ENCODE measurements at places on chromosomes 12 and 14. TPM values are rescaled to one million over a fixed set of nuclear protein-coding genes. Genes with fewer than 3 reads are reported as not detected.

- DNase-seq, result no peak
Observed at GRCh38 chr12:49790741-49791555, 37.3 kb downstream of the NCKAP5L start.

DNA sequence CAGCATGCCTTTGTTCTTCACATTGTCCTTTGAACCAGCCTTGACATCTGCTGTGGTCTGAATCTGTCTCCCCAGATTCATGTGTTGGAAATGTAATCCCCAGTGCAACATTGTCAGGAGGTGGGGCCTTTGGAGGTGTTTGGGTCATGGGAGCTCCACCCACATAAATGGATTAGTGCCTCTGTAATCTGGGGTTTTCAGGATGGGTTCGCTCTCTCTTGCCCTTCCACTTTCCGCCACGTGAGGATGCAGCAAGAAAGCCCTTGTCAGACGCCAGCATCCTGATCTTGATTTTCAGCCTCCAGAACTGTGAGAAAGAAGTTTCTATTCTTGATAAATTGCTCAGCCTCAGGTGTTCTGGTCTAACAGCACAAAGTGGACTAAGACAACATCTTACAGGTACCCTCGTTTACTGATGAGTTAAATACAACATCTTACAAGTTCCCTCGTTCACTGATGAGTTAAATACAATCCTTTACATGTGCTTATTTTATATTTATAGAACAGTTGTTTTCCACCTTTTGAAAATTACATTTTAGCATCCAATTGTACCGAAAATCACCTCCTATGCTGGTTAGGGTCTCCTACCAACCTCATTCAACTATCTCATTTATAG lies 54.4 kb upstream of the RIMBP2 start:
- DNase-seq, result no peak

- no peak for DNase-seq
Observed at GRCh38 chr12:59928416-59928815, 332.6 kb downstream of the SLC16A7 start.

DNA sequence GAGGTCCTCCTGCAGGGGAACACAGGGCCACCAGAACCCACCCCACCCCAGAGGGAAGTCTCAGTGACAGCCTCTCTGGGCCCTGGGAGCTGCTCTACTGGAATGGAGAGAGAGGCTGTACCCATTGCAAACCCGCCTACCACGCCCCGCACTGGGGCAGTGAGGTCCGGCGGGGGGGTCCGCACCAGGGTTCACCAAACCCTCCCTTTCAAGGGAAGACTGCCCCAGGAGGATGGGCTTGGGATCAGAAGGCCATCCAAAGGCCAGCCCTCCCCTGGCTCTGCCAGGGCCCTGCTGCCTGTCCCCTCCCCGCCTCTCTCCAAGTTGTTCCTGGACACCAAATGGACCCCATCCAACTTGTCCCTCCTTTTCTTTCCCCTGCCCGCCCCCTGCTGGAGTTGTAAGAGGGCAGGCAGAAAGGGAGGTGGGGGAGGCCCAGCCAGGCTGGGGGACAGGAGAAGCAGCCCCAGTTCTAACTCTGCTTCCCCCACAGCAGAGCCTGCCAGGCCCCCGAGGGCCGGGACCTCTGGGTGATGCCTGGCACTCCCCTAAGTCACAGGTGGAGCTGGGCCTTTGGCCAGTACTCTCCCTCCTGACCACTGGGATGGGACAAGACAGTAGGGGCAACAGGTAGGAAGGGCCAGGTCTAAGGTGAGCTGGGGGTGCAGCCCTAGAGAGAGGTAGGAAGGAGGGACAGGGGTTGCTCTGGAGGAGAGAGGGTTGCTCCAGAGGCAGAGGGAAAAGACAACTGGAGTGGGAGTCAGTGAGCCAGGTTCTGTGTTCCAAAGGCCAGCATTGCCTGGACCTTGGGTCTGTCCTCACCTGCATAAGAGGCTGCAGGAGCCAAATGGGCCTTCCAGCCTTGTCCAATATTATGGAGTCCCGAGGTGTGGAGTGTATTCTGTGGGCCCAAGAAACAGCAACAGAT lies 3.2 kb upstream of the DIO3 start:
- peak; percentile 26 for DNase-seq

DNA sequence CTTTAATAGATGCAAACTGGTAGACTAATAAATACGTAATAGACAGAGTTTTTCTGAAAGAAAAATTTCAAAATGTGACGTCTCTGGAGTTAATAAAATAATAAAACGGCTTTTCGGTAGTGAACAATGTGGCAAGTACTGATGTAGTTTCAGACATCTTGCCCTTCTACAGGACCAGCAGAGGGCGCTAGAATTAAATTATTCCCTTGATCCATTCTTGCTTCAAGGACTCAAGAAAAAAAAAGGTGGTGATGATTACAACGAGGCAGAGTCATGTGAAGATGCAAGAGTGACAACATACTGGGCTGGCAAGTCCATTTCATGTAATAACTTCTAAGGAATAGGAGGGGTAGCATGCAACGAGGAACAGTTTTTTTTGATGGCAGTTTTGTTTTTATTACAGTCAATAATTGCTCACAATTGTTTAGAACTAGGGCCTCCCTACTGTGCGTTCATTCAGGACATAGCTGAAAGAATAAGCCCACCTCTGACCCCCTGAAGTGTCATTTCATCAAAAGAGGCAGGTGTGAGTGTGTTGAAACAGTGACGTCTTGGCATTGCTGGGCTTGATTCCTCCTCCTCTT lies 101.0 kb upstream of the GZMB start:
- peak; percentile 33 for DNase-seq

DNA sequence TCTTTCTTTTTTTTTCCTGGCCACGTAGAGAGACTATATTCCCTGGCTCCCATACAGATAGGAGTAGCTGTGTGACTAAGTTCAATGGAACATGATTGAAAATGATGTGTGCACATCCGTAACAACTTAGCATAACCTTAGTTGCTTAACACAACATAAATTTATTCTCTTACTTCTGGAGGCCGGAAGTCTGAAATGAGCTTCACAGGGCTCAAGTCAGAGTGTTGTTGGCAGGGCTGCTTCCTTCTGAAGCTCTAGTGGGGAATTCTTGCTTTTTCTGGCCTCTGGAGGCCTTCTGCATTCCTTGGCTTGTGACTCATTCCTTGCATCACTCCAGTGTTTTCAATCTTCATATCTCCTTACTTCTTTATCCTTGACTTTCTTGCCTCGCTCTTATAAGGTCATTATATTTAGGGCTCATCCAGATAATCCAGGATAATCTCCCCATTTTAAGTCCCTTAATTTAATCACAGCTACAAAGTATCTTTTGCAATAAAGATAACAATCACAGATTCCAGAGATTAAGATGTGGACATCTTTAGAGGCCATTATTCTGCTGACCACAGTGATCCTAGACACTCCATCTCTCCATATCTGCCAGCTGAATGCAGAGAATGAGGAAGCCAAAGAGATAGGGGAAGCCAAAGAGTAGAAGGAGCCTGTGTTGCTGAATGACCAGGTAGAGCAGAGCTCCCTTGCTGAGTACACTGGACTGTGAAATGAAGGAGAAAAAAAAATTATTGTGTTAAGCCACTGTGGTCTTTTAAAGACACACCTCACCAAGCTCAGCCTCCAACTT lies 21.0 kb upstream of the SNX6 start:
- DNase-seq, result no peak

Gene NXPH4
- total RNA-seq, result not detected

DNA sequence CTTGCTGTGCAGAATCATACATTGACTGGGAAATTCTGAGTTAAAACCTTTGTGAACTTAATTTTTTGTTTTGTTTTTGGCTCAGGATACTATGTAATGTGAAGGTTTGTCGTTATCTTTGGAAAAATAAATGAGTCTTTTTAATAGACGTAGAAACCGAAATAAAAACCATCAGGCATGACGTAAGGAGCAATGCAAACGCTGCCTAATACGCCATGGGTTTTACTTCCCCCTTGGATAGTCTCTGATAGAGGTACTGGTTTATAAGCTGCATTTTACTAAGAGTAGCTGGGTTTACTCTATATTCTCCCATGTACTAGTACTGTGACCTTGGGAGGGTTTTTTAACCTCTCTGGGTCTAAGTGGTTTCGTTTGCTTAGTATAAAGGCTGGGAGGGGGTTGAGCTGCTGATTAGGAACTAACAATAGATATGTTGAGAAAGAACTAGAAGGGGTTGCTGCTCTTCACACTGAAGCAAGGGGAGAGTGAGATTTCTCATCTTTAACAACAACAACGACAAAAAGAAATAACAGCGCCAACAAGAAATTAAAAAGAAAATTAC lies 66.8 kb upstream of the SLCO1C1 start:
- DNase-seq, result no peak

GRCh38 chr12:19440019-19440858 lies 947 bp downstream of the AEBP2 start:
- DNase-seq, result peak; percentile 57

DNA sequence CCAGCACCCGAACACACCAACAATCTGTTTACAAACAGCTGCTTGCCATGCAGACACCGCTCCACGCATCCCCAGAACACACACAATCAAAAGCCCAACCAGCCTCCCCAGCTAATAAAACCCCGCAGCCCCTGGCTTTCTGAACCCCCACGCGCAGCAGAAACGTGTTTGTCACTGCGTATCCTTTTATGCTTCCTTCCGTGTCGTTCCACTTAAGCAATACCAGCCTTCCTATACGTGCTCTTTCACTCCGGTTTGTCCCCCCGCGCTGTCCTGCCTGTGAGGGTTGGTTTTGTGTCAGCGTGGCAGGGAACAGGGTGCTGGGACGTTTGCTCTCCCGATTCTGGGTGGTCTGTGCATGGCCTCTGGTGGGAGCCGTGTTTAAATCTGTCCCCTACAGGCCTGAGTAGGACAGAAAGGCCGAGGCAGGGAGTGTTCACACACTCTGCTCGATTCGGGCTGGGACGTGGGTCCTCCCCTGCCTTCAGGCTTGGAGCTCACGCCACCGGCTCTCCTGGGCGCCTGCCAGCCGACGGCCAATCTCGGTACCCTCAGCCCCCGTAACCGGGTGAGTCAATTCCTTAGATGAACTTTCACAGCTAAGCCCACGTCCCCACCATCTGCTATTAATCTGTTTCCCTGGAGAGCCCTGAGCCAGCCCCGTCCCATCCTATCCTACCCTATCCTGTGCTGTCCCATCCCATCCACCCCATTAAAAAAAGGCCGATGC lies 60.0 kb downstream of the NOC4L start:
- no peak for DNase-seq

Gene RNASE7
- total RNA-seq, result not detected

- peak; percentile 69 for DNase-seq
Observed at GRCh38 chr12:52121824-52122539, 42.5 kb downstream of the SMIM41 start.

GRCh38 chr14:34177466-34177865 lies 226.6 kb upstream of the EGLN3 start:
- no peak for DNase-seq

Gene ZC3H14
- total RNA-seq, result 84.2 TPM
